ENCODE measurements at places on chromosomes 12 and 14.

- DNase-seq = peak; percentile 63
Observed at GRCh38 chr14:78005325-78005724, 164.8 kb upstream of the NRXN3 start.

- DNase-seq = no peak
Observed at GRCh38 chr12:78696267-78696666, 168.3 kb upstream of the SYT1 start.

- no peak for DNase-seq
Observed at GRCh38 chr12:63292471-63293221, 141.6 kb upstream of the AVPR1A start.

GRCh38 chr12:5514016-5514415 is 82.1 kb downstream of the NTF3 start:
- no peak for DNase-seq

DNA sequence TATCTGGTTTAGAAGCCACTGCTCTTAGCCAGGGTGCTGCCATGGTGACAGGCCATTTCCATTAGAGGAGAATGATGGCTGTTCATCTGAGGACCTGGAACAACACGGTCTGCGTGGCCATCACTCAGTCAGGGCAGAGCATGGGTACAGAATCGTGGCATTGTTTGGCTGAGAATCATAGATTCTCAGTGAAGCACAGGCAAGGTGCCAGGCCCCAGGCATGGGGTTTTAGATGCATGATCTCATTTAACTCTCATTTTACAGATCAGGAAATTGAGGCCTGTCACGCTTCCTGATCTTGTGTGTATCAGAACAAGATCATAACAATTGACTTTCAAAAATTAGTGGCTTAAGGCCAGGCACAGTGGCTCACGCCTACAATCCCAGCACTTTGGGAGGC is 26.8 kb upstream of the IRF2BPL start:
- DNase-seq = no peak

- DNase-seq = no peak
Observed at GRCh38 chr12:113521708-113522107, 50.0 kb upstream of the LHX5 start.

DNA sequence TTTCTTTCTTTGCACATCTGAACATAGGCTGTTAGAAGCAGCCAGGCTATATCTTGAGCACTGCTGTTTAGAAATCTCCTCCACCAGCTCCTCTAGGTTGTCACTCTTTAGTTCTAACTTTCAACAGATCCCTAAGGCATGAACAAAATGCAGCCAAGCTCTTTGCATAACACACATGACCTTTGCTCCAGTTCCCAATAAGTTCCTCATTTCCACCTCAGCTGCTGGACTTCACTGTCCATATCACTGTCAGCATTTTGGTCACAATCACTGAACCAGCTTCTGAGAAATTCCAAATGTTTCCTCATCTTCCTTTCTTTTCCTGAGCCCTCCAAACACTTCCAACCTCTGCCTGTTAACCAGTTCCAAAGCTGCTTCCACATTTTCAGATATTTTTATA is 27.6 kb upstream of the C14orf132 start:
- DNase-seq = no peak

DNA sequence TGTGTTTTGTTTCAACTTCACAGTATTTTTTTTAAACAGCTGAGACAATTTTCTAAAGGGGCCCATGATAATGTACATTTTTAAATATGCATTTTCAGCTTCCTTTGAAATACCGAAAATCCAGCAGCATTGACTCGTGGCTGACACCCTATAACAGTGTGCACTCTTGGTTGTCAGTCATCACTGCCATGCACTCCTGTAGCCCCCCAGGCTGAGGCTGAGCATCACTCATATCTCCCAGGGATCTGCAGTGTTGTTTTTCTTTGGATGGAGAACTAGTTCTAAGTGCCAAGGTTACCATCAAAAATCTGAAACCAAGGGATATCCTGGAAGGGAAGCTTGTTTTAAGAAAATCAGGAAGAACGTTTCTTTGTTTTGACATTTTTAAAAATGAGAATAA is 81.2 kb downstream of the C14orf132 start:
- no peak for DNase-seq
